Activated CD4-positive, alpha-beta T cell treated with anti-CD3 and anti-CD28 coated beads for 36 hours (primary cell): ENCODE measurements at places on chromosomes 6 and 20. TPM values are rescaled to one million over a fixed set of nuclear protein-coding genes. Genes with fewer than 3 reads are reported as not detected.

Gene OTOR
- total RNA-seq: not detected

Gene ZFP57
- total RNA-seq: not detected

GRCh38 chr6:26243132-26243531, 121.9 kb upstream of the BTN3A2 start:
- DNase-seq: no peak
- no peak overlapping the region for H3K27ac ChIP-seq
- H3K4me1 ChIP-seq: peaks cover 24% of the 10 kb centered on the region
- no peak overlapping the region for H3K4me3 ChIP-seq
- no peaks in the 10 kb centered on the region for H3K27me3 ChIP-seq

- DNase-seq: no peak
- H3K27me3 ChIP-seq: no peaks in the 10 kb centered on the region
- H3K36me3 ChIP-seq: no peaks in the 10 kb centered on the region
- H3K27ac ChIP-seq: no peak overlapping the region
- no peak overlapping the region for H3K4me3 ChIP-seq
These were observed 4.9 kb upstream of the ZFP57 start for GRCh38 chr6:29685718-29686326.

- H3K4me1 ChIP-seq: no peaks in the 10 kb centered on the region
- peaks cover 2% of the 10 kb centered on the region for H3K36me3 ChIP-seq
- no peak overlapping the region for H3K4me3 ChIP-seq
- DNase-seq: peak; percentile 80
- no peaks in the 10 kb centered on the region for H3K27me3 ChIP-seq
- H3K27ac ChIP-seq: no peak overlapping the region
These were observed 39.7 kb upstream of the TULP1 start for GRCh38 chr6:35552285-35552917.

DNA sequence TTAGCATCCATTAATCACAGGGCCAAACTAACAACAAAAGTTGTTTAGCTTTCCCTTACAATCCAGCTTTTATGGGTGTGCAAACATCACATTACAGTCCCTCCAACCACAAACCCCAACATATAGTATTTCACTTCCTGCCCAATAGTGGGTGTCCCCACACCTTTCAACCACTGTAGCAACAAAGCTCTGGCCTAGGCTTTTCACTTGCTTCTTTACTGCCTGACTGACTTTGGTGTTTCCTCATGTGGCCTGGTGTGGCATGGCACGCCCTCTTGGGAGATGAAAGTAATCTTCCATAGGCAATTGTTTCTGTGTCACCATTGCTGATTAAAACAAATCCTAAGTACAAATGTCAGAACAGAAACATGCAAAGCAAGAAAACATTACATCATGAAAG, 46.3 kb downstream of the MCM8 start:
- peak; percentile 66 for DNase-seq
- H3K4me3 ChIP-seq: no peak overlapping the region
- H3K36me3 ChIP-seq: peaks cover 28% of the 10 kb centered on the region
- no peaks in the 10 kb centered on the region for H3K27me3 ChIP-seq
- peak overlapping the region; percentile 38 for H3K27ac ChIP-seq
- peaks cover 17% of the 10 kb centered on the region for H3K4me1 ChIP-seq

DNA sequence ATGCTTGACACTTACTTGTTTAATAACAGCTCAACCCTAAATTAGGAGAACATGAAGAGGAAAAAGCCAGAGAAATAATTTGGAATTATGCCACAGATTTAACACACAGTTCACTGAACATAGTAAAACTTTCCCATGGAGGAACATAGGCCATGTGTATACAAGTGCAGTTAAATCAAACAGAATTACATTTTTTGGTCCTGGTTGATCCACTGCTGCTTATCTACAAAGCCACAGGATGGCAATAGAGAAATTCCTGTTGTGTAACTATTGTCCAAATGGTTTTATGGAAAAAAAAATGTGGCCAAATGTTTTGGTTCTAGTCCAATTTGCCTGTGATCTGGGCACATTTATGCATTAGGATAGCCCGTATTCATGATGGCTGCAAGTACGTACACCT, 136.8 kb downstream of the ALDH8A1 start:
- no peaks in the 10 kb centered on the region for H3K27me3 ChIP-seq
- H3K27ac ChIP-seq: no peak overlapping the region
- H3K4me1 ChIP-seq: no peaks in the 10 kb centered on the region
- H3K36me3 ChIP-seq: no peaks in the 10 kb centered on the region
- DNase-seq: no peak

Gene KIAA0408
- total RNA-seq: 2.7 TPM

GRCh38 chr20:12687476-12687875, 321.3 kb upstream of the SPTLC3 start:
- no peak overlapping the region for H3K27ac ChIP-seq
- no peaks in the 10 kb centered on the region for H3K36me3 ChIP-seq
- no peak overlapping the region for H3K4me3 ChIP-seq
- DNase-seq: no peak
- H3K27me3 ChIP-seq: no peaks in the 10 kb centered on the region

DNA sequence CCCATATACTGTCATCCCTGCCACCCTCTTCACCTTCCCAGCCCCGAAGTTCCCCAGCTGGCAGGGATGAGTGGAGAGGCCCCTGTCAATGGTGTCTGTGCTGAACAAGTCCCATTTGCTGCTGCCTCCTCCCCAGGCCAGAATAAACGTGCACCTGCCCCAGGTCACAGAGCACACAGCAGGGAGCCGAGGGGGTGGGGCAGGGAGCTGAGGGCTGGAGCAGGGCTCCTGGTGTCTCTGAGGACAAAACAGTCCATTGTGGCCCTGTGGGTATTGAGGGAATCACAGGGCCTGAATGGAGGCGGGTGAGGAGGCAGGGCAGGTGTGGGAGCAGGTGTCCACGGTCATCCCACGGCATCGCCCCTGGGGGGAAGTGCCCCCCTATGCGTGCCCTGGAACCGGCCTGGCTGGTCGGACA, 55.8 kb downstream of the SNAI1 start:
- no peak overlapping the region for H3K27ac ChIP-seq
- DNase-seq: no peak
- no peak overlapping the region for H3K4me3 ChIP-seq
- no peaks in the 10 kb centered on the region for H3K27me3 ChIP-seq

DNA sequence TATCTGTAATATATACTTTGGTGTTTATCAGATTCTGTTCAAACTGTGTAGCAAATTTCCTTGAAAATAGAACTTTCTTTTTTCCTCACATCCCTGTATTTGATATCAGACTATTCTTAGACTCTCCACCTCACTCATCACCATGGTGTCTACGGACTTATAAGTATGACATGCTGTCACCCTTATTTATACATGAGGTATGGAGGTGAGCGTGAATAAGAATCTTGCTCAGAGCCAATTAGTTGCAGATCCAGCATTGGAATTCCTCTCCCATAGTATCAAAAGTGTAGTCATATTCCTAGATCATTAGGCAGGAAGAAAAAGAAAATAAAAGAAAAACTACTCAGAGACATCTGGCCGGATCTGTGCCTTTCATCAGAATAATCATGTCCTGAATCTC, 43.0 kb downstream of the TPD52L1 start:
- H3K4me1 ChIP-seq: peaks cover 3% of the 10 kb centered on the region
- no peak overlapping the region for H3K4me3 ChIP-seq
- DNase-seq: no peak
- peaks cover 10% of the 10 kb centered on the region for H3K27me3 ChIP-seq

DNA sequence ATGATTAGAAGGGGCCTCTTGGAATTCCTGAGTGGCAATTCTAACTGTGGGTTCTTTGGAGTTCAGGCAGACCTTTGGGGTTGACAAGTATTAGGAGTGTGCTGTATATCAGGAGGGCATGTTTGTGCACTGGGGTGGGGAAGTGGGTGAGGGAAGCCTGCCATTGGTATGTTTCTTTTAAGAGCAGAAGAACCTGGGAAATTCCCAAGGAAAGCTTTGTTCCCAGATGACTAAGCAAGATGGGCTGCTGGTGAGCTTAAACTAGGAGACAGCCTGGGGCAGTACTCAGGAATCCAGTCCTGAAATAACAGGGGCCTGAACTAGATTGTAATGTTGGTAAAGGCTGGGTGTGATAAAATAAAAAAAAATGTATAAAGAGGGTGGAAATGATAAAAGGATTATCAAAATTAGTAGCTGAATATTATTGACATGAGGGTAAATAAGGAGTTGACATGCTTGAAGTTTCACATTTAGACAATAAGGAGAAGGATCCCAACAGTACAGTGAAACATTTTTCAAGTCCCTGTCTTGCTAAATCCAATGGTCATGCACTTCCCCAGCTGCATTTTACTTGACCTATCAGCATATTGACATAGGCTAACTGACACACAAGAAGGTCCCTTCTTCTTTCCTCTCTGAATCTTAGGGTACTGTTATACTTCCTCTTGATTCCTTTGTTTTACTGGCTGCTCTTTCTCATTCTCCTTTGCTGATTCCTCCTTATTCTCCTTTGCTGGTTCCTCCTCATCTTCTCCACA, 18.4 kb upstream of the IFNGR1 start:
- H3K4me1 ChIP-seq: peaks cover 22% of the 10 kb centered on the region
- H3K27me3 ChIP-seq: no peaks in the 10 kb centered on the region
- DNase-seq: no peak

Gene APOBEC2
- total RNA-seq: not detected

Gene MOG
- not detected for total RNA-seq

Gene TMEM244
- not detected for total RNA-seq

GRCh38 chr20:51533291-51534172, 9.0 kb downstream of the NFATC2 start:
- H3K36me3 ChIP-seq: peaks cover 58% of the 10 kb centered on the region
- no peaks in the 10 kb centered on the region for H3K27me3 ChIP-seq

GRCh38 chr6:138814179-138814834, 18.4 kb downstream of the ECT2L start:
- peaks cover 20% of the 10 kb centered on the region for H3K4me1 ChIP-seq
- no peaks in the 10 kb centered on the region for H3K27me3 ChIP-seq
- no peaks in the 10 kb centered on the region for H3K36me3 ChIP-seq
- no peak overlapping the region for H3K4me3 ChIP-seq
- DNase-seq: no peak

GRCh38 chr6:112014483-112014882, 39.4 kb upstream of the CCN6 start:
- no peak for DNase-seq
- no peak overlapping the region for H3K4me3 ChIP-seq
- no peaks in the 10 kb centered on the region for H3K36me3 ChIP-seq
- no peaks in the 10 kb centered on the region for H3K27me3 ChIP-seq

Gene AK9
- total RNA-seq: 3.5 TPM

DNA sequence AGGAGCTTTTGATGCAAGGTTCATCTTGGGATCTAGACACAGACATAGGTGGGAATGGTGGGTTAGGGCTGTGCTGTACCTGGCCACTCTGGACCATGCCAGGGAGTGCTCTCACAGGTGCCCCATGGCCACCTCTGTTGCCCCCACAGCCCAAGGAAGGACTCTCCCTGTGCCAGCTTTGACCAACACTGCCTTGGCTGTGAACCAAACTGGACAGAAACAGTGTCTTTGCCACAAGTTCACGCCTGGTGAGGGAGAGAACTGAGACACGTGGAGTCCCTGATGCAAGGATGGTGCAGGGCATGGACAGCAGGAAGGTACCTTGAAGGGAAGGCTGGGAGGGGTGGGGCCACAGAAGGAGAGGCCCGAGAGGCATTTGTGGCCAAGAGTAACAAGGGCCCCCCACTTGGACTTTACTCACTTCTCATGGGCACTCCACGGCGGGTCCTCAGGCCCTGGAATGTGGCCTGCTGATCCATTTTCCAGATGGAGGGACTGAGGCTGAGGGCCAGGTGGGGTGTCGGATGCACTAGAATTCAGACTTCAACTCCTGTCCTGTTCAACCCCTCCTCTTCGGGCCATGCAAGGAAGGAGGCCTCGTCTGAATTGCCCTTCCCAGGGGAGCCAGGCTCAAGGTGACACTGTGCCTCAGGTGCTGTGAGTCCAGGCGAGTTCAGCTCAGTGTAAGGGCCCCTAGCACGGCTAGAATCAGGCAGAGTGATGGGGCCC, 103.3 kb downstream of the YTHDF1 start:
- H3K4me3 ChIP-seq: no peak overlapping the region
- H3K4me1 ChIP-seq: no peaks in the 10 kb centered on the region
- no peak overlapping the region for H3K27ac ChIP-seq
- no peaks in the 10 kb centered on the region for H3K36me3 ChIP-seq
- H3K27me3 ChIP-seq: peaks cover 26% of the 10 kb centered on the region

DNA sequence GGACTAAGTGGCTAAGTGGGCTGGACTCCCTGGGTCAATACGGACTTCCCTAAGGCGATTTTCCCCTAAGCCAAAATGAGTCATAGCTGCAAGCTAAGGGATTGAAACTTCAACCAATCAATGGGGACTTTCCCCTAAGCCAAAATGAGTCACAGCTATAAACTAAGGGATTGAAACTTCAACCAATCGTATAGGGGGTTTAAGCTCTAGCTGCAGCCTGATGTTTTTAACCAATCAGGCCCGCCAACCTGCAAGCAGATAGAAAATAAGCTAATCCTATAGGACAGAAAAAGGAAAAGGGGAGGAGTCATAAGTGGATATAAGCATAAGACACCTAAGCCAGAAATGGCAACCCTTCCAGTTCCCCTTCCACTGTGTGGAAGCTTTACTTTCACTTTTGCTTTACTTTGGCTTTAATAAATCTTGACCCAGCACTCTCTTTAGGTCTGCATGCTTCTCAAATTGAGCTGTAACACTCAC, 655.0 kb upstream of the HS3ST5 start:
- no peak overlapping the region for H3K4me3 ChIP-seq
- no peaks in the 10 kb centered on the region for H3K27me3 ChIP-seq
- no peak overlapping the region for H3K27ac ChIP-seq
- no peak for DNase-seq

DNA sequence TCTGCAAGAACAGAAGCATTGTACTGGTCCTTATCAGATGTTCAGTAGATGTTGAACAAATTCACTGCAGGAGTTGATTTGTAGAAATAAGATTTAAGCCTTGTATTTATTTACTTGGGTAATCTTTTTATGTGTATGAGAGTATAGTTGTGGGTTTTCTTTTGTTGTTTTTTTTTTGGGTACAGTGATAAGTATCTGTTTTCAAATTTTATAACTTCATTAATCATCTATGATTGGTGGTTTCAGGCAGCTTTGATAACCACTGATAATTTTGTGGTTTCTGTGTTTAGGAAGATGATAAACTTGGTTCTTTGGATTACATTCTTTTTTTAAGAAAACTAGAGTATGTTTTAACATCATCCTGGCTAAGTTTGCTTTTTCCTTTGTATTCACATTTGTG, 2.8 kb downstream of the AFDN start:
- H3K27ac ChIP-seq: no peak overlapping the region
- no peak for DNase-seq

DNA sequence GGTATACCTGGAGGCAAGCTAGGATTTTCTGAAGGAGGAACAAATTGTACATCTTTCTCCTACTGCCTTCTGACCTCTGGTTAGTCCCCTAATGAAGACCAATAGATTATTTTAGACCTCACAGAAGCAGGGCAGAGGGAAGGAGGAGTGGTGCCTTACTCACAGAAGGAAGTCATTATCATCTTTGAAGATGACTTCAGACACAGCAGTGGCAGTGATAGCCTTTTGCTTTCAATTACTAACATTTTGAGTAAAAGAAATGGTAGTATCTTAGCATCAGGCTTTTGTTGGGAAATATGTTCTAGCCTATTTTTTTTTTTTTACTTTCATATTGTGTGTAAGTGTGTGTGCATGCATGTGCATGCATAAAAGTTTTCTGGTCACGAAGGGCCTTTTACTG, 164.2 kb upstream of the PLN start:
- H3K4me3 ChIP-seq: no peak overlapping the region
- H3K27me3 ChIP-seq: no peaks in the 10 kb centered on the region
- H3K27ac ChIP-seq: no peak overlapping the region
- DNase-seq: no peak
- H3K4me1 ChIP-seq: no peaks in the 10 kb centered on the region

- DNase-seq: no peak
- peaks cover 27% of the 10 kb centered on the region for H3K36me3 ChIP-seq
- H3K4me1 ChIP-seq: no peaks in the 10 kb centered on the region
- H3K4me3 ChIP-seq: no peak overlapping the region
- peak overlapping the region; percentile 1 for H3K27ac ChIP-seq
- no peaks in the 10 kb centered on the region for H3K27me3 ChIP-seq
These were observed 125.0 kb downstream of the ZMYND8 start for GRCh38 chr20:47231382-47232039.
